Epithelial cell of umbilical artery (primary cell): ENCODE measurements at places on chromosomes 2 and 18. TPM values are rescaled to one million over a fixed set of nuclear protein-coding genes. Genes with fewer than 3 reads are reported as not detected.

The MAL gene
- total RNA-seq, result not detected in 2 replicates

The SERPINB12 gene
- total RNA-seq, result not detected in 2 replicates

The SERPINB4 gene
- under 0.01 and 0.15 TPM in 2 replicates for total RNA-seq

The POTEI gene
- under 0.01 TPM in 2 replicates for total RNA-seq

The ZNF804A gene
- total RNA-seq, result under 0.01 and 0.15 TPM in 2 replicates

The PIKFYVE gene
- 21.4 and 28.4 TPM in 2 replicates for total RNA-seq
